ENCODE measurements at places on chromosomes 16 and 17. TPM values are rescaled to one million over a fixed set of nuclear protein-coding genes. Genes with fewer than 3 reads are reported as not detected.

FAM234A gene
- total RNA-seq = 86.0 TPM

CPNE2 gene
- total RNA-seq = 15.3 TPM

LGALS9 gene
- total RNA-seq = 1.4 TPM

SOST gene
- total RNA-seq = not detected

CRYM gene
- 4.1 TPM for total RNA-seq

KRT16 gene
- 5.6 TPM for total RNA-seq

SPDYE4 gene
- total RNA-seq = not detected

TBC1D3H gene
- not detected for total RNA-seq

MT1F gene
- 2.1 TPM for total RNA-seq

TAC4 gene
- not detected for total RNA-seq
